ENCODE measurements at places on chromosomes 11 and 22. TPM values are rescaled to one million over a fixed set of nuclear protein-coding genes. Genes with fewer than 3 reads are reported as not detected.

NAV2 gene
- 11.6 TPM for total RNA-seq

CPT1A gene
- 118 TPM for total RNA-seq

CD6 gene
- 47.6 TPM for total RNA-seq

VSIG10L2 gene
- total RNA-seq = 2.1 TPM

SLC17A6 gene
- total RNA-seq = not detected

OLFML1 gene
- total RNA-seq = 12.8 TPM

LRRC32 gene
- 90.3 TPM for total RNA-seq

DGCR6 gene
- total RNA-seq = 1.8 TPM

RTN4RL2 gene
- total RNA-seq = 0.37 TPM

SCN4B gene
- 0.47 TPM for total RNA-seq

FAT3 gene
- total RNA-seq = 0.23 TPM

GRCh38 chr11:84419616-84420015 is 1133.4 kb upstream of the CCDC90B start:
- DNase-seq = no peak

DNA sequence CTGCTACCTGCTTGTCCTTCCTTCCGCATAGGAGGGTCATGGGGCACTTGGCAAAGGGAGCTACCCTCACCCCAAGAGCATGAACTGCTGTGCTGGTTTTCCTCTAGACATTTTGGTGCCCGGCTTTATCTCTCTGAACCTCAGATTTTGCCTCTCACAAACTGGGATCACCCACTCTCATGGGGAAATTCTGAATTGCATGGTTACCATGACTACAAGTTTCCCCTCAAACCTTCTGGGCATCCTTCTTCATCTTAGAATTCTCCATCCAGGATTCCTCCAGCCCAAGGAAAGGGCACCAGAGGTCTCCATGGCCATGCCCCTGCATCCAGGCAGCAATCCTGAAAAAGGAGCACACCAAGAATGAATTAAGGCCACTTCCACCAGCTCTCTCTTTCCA is 180.1 kb upstream of the NECTIN1 start:
- peak; percentile 12 for DNase-seq

DNA sequence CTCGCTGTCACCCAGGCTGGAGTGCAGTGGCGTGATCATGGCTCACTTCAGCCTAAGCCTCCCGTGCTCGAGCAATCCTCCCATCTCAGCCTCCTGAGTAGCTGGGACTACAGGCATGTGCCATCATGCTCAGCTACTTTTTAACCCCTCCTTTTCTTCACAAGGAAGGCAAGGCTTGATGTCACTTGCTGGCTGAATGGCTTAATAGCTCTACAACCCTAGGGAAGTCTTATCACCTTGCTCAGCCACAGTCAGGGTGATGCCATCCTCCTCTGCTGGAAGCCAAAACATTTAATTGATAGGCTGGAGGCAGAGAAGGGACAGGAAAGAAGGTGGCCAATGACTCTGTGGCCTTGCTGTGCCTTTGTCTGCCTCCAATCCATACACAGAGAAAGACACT is 131.9 kb downstream of the MED15 start:
- no peak for DNase-seq

GRCh38 chr11:2927121-2927800 is 2.0 kb downstream of the PHLDA2 start:
- peak; percentile 47 for DNase-seq

DNA sequence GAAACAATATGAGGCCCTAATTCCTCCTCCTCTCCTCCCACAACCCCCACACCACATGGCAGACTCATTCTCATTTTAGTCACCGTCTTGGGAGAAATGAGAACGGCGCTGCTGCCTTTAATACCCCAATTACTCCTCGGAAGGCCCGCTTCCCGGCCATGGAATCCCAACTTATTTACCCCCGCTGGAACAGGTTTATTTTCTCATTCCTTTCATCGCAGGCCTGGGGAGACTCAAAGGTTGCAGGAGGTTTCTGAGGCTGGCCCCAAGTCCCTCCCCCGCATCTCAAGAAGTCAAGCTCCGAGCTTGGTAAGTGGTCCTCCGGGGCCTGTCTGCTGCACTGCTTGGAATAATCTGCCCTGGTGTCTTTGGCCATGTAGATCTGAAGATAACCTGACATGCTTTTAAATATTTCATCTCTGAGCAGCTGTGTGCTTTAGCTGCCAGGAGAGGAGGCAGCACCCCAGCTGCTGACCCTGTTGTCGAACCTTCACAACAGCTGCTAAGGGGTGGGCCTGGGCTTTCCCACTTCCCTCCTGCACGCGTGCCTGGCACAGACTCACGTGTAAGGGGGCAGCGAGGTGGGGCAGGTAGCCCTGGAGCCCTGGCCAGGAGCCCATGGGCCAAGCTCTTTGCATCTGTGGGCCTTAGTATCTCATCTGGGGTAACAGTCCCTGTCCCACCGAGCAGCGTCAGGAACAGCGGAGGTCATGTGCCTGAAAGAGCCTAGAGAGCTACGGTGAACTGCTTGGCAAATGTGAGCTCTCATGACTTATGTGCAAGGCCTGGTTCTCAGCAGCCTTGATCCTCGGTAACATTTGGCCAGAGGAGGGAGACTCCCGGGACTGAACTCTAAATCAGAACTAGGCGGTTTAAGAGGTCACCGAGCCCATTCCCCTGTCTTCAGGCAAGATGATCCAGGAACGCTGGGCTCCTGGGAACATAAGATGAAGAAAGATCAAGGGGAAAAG is 164.6 kb downstream of the ST3GAL4 start:
- peak; percentile 47 for DNase-seq

DNA sequence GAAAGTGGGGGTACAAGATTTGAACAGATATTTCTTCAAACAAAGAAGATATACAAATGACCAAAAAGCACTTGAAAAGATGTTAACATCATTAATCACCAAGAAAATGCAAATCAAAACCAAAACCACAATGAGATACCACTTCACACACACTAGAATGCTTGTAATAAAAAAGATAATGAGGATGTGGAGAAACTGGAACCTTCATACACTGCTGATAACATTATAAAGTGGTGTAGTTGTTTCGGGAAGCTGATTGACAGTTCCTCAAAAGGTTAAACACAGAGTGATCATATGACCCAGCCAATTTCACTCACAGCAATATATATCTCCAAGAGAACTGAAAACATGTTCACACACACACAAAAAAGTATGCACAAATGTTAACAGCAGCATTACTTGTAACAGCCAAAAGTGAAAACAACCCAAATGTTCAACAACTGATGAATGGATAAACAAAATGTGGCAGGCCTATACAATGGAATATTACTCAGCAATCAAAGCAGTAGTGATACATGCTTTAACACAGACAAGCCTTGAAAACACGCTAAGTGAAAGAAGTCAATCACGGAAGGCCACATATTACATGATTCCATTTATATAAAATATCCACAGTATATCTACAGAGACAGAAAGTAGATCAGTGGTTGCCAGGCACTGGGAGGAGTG is 15.1 kb downstream of the PITPNB start:
- no peak for DNase-seq

- DNase-seq = peak; percentile 89
Observed at GRCh38 chr11:65116370-65117205, 913 bp downstream of the ZNHIT2 start.

GRCh38 chr22:25545672-25546071 is 18.8 kb upstream of the GRK3 start:
- DNase-seq = no peak

DNA sequence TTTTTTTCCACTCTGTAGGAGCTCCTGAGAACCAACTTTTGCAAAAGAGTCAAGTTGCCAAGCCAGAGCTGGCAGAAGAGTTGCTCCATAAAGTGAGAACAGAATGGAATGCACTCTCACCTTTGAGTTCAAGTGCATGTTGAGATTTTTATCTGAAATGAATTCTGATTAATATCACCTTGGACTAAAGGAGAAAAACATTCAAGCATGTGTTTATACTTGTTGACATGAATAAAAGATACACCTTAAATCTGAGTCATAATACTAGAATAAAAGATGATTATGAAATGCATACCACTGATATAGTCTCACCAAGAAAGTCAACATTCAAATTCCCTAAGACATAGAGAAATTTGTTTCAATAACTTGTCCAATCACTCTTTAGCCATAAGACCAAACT is 37.8 kb downstream of the ARL14EP start:
- DNase-seq = no peak

DNA sequence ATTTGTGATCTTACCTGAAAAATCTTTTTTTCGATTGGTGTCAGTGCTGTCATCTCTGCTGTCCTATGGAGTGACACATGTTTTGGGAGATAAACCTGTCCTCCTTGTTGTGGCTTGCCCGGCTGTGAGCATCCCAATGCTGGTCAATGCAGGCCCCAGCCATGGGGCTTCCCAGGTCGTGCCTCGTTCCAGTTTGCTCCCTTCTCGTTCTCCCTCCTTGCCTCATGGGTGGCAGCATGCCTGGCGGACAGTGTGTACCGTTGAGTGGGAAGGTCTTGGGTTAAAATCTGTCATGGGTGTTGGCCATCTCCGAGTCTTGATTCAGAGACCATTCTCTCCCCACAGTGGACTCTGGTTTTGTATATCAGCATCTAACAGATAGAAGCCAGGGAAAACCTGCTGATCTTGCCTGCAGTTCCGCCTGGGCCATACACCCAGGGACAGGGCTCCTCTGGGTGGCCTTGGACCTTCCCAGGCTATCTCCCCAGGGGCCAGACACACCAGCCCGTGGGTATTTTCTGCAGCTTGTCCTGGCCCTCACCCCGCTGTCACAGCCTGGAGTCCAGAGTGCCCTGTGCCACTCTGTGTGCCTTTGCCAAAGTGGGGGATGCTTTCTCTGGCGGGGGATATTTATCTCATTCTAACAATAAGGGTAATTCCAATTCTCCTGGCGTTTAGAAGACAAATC is 208.1 kb downstream of the TBC1D22A start:
- no peak for DNase-seq

GRCh38 chr11:123082977-123083376 is 21.0 kb upstream of the HSPA8 start:
- DNase-seq = peak; percentile 19

- DNase-seq = no peak
Observed at GRCh38 chr22:42680648-42681047, 31.5 kb upstream of the CYB5R3 start.

GRCh38 chr11:40998920-40999319 is 460.5 kb downstream of the LRRC4C start:
- DNase-seq = no peak

- DNase-seq = no peak
Observed at GRCh38 chr11:118318581-118319336, 14.2 kb downstream of the CD3E start.

DNA sequence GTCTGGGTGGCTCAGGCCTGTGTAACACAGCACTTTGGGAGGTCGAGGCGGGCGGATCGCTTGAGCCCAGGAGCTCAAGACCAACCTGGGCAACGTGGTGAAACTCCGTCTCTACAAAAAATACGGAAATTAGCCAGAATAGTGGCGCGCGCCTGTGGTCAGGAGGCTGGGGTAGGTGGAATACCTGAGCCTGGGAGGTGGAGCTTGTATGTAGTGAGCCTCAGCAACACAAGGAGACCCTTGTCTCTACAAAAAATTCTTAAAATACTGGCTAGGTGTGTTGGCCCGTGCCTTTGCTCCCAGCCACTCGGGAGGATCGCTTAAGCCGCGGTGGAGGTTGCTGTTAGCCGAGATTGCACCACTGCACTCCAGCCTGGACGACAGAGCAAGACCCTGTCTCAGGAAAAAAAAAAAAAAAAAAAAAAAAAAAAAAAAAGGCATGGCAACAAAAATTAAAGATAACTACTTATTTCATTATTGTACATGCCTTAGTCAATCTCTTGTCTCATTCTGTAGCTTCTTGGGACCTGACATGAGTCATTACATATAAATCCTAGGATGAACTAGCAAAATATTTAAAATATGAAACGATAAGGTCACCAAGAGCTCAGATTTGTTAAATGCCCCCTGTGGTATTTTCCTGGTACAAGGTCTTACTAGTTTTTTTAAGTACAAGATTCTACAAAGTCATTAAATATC is 1.1 kb downstream of the TAF1D start:
- DNase-seq = peak; percentile 78

GRCh38 chr22:30650508-30651116 is 15.0 kb downstream of the SLC35E4 start:
- no peak for DNase-seq

- no peak for DNase-seq
Observed at GRCh38 chr22:34812631-34813030, 253.3 kb upstream of the ISX start.

DNA sequence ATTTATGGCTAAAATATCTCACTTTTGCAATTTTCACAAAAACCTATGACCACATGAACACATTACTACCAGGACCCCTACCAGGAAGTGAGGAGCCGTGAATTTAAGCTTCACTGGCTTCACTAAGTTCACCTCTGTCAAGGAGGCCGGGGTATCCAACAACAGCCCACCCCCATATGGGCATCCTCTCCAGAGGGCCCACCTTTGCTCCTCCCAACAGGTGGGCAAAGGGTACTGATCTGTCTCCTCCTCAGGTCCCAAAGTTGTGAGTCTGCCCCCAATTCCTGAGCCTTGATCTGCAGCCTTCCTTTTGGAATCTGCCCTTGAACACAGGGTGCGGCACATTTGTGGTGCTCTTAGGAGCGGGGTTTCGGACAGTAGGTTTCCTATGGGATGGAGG is 66.9 kb downstream of the OTOG start:
- DNase-seq = no peak
